ENCODE measurements at places on chromosomes 1 and 21.

GRCh38 chr1:57353654-57354053, 70.2 kb downstream of the DAB1 start:
- DNase-seq: no peak

GRCh38 chr1:38190983-38191382, 144.4 kb upstream of the POU3F1 start:
- no peak for DNase-seq

GRCh38 chr1:205794011-205794730, 18.8 kb downstream of the SLC41A1 start:
- DNase-seq: no peak

- no peak for DNase-seq
Observed at GRCh38 chr21:41598561-41599431, 90.8 kb upstream of the TMPRSS2 start.
